ENCODE measurements at places on chromosomes 11 and 22.

DNA sequence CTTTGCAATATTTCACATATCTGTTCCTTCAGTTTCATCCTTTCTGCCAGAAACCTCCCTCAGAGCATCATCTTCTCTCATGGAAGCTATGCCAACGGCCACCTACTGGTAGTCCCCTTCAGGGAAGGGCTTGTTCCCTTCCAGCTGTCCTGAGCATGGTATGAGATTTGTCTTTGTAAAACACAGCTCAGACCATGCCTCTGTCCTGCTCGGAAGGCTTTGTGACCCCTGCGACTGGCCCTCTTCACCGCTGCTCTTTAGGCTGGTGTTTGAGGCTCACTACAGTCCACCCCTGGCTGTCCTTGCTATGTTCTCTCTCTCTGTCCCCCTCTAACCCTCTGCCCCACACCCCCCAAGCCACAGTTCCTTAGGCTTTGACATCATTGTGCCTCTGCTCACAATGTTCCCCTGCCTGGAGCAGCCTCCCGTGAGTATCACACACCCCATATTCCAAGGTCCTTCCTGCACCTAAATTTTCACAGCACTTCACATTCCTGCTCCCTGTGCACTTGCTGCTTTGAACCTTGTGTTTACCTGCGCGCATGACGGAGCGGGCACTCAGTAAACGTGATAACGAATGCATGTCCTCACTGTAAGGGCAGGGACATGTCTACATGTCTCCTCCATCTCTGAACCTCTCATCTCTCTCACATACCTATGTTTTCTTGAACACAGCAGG is 24.0 kb upstream of the ACER3 start:
- DNase-seq = no peak

GRCh38 chr22:30408388-30409102 is 11.7 kb downstream of the SEC14L2 start:
- no peak for DNase-seq

DNA sequence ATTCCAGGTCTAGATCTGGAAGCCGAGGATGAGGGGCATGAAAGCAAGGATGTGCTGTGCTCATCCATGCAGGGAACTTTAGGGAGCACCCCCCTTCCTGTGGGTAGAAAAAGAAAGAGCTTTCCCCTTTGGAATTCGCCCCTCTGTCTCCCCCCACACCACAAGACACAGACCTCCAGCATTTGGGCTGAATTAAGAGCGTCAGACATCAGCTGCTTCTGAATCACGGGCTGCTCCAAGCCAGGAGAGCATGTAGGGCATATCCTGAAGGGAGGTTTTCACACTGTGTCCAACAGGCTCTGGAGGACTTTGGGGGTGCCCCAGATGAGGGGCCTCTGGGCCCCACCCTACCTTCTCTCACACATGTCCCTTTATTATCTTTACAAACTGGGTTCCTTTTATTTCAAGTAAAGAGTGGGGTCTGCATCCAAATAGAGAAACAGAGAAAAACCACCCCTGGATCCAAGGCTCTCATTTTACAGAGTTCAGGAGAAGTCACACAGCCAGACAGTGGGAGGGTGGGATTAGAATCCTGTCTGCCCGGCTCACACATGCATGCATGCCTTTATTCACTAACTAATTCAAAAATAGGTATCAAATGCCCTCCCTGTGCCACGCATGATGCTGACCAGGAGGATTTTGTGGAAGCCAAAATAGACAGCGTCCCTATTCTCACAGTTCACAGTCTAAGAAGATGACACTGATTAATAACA is 52.8 kb downstream of the LRRC32 start:
- no peak for DNase-seq

DNA sequence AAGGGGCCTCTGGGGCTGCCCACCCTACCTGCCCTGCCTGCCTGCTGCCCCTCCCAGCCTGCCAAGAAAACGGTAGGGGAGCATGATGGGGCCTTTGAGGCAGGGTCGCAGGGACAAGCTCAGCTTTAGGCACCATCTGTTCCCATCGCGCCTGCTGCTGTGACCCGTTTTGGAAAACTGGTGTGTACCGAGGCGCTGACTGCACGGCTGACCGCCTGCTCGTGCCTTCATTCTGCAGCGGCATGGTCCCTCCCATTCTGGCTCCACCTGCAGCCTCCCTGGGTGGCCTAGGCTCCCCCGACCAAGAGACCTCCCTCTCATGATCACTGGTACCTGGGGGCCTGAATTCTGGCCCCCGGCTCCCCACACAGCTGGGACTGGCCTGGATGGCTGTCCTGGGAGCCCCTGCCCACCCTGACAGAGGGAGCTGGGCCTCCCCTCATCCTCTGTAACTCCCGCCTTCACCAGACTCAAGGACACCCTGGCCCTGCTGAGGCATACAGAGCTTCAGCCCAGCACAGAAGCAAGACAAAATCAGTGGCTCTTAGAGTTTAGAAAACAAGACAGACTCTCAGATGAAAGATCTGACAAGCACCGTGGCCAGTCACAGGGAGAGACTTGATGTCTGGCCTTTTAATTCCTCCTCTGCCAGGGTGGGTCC is 6.5 kb upstream of the MYRF start:
- DNase-seq = no peak

DNA sequence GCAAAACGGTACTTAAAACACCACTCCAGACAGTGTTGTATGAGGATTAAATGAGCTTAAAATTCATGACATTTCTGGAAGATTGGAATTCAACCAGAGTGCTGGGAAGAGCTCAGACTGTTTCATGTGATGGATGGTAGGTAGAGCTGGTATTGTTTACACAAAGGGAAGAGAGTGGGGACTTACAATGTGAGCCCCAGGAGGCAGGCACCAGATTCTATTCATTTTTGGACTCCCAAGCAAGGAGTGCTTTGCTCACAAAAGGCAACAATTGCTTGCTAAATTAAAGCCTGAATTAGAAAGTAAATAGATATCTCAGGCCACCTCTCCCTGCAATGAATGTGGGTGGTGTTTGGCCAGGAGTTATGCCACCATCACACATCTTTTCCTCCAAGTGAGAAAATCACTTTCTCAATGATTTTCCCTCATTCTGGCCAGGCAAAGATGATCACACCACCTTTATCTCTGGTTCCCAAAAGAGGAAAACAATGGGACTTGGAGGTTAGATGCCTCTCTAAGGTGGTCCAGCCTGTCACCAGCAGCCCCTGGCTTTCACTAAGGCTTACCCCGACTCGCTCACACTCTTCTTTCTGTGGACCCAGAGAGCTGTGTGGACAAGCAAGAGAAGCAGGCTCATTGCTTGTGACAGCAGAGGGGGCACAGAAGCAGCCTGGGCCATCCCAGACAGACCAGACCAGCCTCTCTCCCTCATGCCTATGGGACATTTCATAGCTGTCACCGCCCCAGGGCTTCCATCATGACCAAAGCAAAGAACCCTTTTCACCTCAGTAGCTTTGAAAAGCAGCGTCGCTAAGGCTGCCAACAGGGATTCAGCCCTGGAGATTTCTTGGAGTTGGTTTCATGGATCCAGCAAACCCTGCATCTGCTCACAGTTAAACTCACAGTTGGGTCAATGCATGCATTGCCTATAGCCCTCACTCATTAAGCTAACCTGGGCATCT is 63.5 kb upstream of the DRD2 start:
- DNase-seq = no peak

- DNase-seq = no peak
Observed at GRCh38 chr11:23455321-23455891, 595.1 kb upstream of the CCDC179 start.

DNA sequence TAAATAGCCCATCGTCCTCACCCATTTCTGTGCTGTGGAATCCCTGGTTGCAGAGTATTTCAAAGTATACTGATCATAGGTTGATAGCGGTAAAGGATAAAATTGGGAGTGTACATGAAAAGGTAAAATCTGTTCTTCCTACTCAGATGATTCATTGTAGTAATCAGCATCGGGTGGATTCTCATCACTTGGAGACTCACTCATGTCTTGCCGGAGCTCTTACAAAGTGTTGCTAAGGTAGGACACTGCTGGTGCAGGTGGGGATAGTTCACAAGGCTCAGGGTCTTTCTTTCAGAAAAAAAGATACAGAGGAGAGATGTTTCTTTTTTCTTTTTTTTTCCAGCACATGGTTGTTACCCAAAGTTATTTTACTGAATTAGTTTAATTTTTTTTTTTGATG is 84.8 kb downstream of the MTNR1B start:
- DNase-seq = no peak

GRCh38 chr22:30822216-30823014 is 127.7 kb downstream of the OSBP2 start:
- DNase-seq = no peak

GRCh38 chr11:10221342-10221741 is 72.7 kb downstream of the SBF2 start:
- no peak for DNase-seq

DNA sequence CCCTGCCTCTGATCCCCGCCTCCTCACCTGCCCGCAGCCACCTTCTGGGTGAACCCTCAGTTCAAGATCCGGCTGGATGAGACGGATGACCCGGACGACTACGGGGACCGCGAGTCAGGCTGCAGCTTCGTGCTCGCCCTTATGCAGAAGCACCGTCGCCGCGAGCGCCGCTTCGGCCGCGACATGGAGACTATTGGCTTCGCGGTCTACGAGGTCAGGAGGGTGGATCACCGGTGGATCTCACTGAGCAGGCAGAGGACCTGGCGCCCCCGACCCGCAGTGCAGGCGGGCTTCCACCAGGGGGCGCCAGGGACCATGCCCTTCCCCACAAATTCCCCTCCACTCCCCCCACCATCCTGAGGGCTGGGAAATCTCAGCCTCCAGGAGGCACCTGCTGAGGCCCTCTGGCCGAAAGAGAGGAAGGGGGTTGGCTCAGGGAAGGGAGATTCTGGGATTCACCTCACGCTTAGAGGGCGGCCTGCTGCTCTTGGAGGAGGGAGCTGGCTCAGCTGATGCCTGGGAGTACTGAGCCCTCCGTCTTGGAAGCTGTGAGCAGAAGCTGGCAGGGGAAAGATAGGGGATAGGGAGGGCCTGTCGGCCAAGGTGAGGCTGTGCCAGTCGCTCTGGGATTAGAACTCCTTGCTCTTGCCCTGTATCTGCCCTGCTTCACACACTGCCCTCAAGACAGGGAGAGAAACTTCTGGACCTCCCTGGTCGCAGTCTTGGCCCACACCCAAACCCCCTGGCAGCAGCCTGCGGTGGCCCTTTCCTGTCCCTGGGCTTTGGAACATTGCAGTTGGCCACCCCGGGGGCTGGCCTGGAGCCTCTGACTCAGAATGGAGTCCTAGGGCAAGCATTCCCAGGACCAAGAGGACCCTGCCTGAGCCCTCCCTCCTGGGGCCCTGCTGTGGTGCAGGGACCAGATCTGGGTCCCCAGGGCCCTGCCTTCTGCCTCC is 23.2 kb downstream of the CAPN1 start:
- DNase-seq = peak; percentile 6

DNA sequence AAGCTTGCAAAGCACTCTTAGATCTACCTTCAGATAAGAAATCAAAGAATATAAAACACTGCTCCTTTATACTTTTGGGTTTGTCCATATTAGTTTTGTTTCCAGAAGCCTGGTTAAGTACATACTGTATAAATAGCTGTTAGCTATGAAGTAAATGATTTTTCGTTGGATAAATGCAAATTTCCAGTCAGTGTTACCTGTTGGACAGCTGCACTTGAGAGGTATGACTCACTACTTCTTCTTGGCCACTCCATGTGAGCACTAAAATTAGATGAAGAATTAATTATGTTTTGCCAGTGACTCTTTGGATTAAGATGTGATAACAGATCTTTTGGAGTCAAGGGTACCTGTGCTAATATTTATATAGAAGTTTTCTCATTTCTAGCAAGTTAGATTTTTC is 9.5 kb upstream of the TSG101 start:
- no peak for DNase-seq

GRCh38 chr11:35742707-35743454 is 80.3 kb downstream of the TRIM44 start:
- no peak for DNase-seq

GRCh38 chr22:46869831-46870441 is 107.5 kb downstream of the TBC1D22A start:
- no peak for DNase-seq

DNA sequence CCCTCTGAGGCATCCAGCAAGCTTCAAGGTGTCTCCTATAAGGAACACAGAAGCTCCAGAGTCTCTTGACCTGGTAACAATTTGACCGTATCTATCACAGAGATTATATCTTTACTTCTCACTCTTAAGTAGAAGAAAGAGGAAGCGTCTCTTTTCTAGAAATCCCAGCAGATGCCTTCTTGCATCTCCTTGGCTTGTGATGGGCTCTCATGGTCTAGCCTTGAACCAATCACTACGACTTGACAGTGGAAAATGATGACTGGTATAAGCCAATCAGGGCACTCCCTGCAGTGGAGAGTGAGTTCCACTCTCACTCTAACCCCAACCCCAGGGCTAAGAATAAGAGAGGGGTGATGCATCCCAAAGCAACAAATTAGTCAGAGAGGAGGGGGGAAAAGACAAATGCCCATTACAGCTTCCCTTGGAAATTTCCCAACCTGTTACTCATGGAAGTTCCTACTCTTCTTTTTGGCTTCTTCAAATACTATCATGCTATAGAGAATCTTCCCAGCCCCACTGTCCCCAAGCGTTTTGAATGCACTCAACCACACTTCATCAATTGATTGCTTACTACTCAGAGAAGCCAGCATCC is 293.5 kb downstream of the MN1 start:
- DNase-seq = no peak

Measured in stimulated activated naive CD4-positive, alpha-beta T cell treated with Interleukin-2 at 50 U/mL for 16 hours (primary cell).